ENCODE measurements at places on chromosomes 16 and 17.

DNA sequence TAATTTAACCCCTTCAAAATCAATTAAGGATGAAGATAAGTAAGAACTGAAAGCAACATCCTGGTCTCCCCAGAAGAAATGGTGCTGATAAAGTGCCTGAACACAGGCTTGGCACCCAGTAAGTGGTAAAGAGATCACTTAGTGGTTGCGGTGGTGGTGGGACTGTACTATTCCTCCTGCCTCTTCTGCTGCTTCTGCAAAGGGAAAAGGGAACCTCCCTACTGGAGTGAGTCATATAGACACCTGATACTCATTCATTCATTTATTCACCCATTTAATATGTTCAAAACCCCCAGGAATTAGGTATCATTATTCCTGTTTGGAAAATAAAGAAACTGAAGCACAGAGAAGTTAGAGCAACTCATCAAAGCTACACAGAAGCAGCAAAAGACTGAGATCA is 60.6 kb downstream of the CDYL2 start:
- DNase-seq = no peak

- DNase-seq = no peak
These were observed 15.5 kb downstream of the CX3CL1 start for GRCh38 chr16:57387598-57388354.

GRCh38 chr16:23976524-23976923 is 140.7 kb downstream of the PRKCB start:
- DNase-seq = no peak

GRCh38 chr17:80769516-80769915 is 222.1 kb upstream of the CHMP6 start:
- DNase-seq = no peak

DNA sequence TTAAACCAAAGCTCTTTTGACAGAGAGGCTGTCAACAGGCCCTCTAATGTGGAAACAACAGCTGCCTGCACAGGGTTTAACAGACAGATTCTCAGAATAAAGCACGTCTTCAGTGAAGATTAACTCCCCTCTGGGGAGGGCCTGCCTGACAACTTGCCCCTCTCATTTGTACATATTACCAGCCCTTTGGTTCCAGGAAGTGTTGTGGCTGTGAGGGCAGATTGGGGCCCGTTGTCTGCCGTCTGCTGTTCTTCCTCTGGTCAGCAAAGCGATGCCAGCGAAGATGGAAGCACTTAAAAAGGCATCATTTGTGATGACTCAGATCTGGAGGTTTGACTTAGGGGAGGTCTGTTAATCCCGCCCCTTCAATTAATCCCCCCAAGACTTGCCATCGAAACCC is 177.0 kb upstream of the IRX6 start:
- no peak for DNase-seq

DNA sequence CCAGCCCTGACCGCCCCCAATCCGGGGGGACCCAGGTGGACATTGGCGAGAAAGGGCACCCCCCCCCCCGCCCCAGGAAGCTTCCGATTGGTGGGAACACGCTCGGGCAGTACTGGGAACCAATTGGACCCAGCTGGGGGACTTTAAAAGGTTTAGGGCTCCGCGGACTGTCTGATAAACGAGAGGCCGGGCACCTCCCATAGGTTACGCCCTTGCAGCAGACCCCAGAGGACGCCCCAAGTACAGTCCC is 245 bp downstream of the TMEM256 start:
- no peak for DNase-seq

GRCh38 chr16:66847533-66848067 is 3.4 kb downstream of the CA7 start:
- no peak for DNase-seq

- DNase-seq = no peak
These were observed 2.8 kb upstream of the MMP15 start for GRCh38 chr16:58022601-58023371.

- no peak for DNase-seq
These were observed 74.2 kb upstream of the MARCHF10 start for GRCh38 chr17:62882284-62882683.

DNA sequence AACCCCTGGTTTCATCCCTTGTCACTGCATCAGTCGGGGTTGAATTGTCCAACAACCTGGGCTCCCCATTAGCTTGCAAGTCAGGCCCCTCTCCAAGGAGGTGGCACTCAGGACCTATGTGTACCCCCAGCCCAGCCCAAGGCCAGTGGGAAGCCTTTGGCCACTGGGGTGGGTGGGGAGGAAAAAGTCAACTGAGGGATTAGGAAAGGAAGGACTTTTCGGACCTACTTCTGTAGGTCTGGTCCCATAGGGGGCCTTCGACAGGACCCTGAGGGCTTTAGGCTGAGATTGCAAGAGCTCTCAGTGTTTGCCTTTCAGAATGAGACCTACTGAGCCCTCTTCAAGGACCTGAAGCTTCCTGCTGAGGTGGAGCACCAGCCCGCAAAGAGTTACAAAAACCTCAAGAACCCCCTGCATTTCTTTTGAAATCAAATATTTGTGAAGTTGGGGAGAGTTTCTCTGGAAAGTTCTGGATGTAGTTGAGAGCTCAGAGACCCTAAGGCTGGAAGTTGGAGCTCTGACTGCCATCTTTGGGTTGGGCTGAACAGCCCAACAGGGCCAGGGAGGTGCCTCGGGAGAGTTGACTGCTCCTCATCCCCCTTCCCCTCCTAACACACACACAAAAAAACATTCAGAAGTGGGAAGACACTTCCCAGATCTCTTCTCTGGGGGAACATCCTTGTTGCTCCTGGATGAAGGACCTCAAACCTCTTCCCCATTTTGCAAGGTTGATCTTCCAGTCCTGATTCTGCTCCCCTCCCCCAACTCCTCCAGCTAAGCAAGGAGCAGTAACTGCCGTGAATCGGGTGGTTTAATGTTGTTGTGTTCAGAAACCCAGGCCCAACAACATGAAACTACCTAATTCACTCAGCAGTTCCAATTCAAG is 5.8 kb upstream of the HOXB9 start:
- DNase-seq = no peak

DNA sequence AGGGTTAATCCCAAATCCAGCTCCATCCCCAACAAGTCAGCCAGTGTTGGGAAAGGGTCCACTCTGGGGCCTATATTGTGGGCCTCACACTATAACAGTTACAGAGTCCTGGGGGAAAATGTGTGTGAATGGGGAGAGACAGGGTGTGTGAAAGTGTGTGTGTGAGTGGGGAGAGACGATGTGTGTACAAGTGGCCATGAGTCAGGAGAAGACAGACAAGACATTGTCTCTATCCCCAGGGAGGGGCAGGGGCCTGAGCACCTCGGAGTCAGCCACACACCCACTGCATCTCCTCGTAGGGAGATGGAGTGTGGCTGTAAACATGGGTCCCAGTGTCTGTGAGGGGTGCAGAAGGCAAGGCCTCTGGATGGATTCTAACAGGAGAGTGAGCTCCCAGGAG is 2.9 kb downstream of the CRHR1 start:
- DNase-seq = no peak

GRCh38 chr17:19737305-19738072 is 10.6 kb downstream of the ALDH3A1 start:
- no peak for DNase-seq

- DNase-seq = no peak
These were observed 1.6 kb downstream of the SNAI3 start for GRCh38 chr16:88684569-88685155.

GRCh38 chr16:18050234-18050633 is 286.3 kb downstream of the NPIPA8 start:
- DNase-seq = no peak

- no peak for DNase-seq
These were observed 66.7 kb downstream of the COX10 start for GRCh38 chr17:14135906-14136590.

DNA sequence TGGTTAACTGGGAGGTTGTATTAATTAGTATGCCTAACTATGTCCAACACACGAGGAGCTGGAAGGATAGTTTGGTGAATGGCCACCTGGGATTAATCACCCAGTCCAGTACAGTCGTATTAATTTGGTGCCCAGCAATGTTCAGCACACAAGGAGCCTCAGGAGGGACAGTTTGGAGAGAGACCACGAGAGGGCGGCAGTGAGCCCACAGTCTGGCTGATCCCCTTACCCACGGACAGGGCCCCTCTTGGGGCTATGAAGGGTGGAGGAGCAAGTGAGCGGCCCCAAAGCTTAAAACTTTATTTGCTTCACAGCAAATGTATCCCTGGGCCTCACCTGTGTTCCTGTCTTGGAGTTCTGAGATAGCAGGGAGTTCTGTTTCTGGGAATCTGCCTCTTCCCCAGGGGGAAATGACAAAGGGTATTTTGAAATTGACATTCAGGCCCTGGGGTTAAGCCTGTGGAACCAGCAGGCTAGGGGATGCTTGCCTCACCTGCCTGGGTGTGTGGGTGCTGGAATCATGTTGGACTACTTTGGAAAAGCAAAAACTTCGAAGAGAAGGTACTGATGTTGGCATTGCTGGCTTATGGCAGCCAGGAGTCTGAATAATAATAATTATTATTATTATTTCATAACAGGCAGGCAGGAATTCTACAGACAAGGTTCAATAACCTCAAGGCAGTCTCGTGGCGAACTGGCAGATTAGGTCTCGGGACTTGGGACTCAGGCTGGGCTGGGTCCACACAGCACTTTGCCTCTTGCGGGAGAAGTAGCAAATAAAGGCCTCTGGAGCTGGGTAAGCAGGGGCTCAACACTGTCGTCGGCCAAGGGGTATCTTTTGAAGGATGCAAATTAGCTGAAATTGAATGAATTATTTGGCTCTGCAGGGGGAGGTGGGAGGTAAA is 227.6 kb upstream of the ASIC2 start:
- no peak for DNase-seq

DNA sequence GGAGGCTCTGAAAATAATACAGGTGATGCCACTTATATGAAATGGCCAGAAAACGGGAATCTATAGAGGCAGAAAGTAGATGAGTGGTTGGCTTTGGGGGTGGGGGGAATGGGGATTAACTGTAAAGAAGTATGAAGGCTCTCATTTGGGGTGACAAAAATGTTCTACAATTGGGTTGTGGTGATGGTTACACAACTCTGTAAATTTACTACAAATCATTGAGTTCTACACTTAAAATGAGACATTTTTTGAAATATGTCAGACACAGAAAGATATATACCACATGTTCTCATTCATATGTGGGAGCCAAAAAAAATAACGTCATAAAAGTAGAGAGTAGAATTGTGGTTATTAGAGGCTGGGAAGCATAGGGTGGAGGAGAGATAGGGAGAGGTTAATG is 25.7 kb downstream of the ARHGAP17 start:
- no peak for DNase-seq
